Right lung (tissue), 10 donors: ENCODE measurements at places on chromosomes 3 and 15. TPM values are rescaled to one million over a fixed set of nuclear protein-coding genes. Genes with fewer than 3 reads are reported as not detected.

SOX14 gene
- polyA plus RNA-seq: not detected

TGM5 gene
- polyA plus RNA-seq: not detected

SFMBT1 gene
- polyA plus RNA-seq: 10.9 TPM

CRYGS gene
- polyA plus RNA-seq: 8.0 TPM

AGBL1 gene
- polyA plus RNA-seq: 0.06 TPM

FEZF2 gene
- polyA plus RNA-seq: not detected

IDH2 gene
- polyA plus RNA-seq: 115 TPM

ALDH1A2 gene
- polyA plus RNA-seq: 40.8 TPM

DVL3 gene
- 69.5 TPM for polyA plus RNA-seq

SPSB4 gene
- polyA plus RNA-seq: 6.5 TPM

MORC1 gene
- not detected for polyA plus RNA-seq

CIDEC gene
- 0.21 TPM for polyA plus RNA-seq

LIPH gene
- polyA plus RNA-seq: 2.2 TPM

DNA sequence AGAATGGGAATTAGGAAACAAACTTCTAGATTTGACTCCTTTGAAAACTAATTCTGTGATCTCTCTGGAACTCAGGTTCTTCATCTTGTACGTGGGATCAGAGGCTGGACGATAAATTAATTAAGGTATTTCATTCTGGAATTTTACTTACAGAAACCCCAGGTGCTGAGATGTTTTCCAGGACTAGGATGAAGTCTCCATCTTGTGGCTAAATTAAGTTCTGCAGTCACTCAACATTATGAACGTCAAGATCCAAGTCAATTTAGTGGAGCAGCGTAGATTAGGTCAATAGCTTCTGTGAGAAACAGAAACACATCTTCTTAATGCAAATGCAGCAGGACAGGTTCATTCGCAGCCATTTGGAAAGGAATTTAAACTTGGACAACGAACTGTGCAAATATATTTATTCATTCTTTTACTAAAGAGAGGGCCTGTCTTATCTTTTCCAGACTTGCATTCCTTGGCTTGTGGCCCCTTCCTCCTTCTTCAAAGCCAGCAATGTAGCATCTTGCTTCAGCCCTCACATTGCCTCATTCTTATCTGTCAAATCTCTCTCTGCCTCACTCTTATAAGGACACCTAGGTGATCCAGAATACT lies 26.7 kb upstream of the TMC3 start:
- no peak for DNase-seq

DNA sequence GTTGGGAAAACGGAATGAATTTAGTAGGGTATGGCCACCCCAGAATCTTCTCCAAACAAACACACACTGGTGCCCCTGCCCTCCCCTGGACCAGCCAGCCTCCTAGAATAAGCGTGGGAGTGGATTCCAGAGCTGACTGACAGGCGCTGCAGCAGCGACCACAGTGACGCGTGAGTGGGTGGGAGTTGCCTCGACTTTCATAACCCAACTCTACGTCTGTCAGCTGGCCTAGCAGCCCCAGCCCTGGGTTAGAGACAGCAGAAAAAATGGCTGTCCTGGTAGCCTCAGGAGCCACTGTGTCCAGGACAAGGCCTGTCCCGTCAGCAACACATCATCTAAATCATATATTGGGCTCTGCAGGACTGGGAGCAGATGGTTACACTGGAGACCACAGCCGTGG lies 10.0 kb downstream of the PLA2G4B start:
- no peak for DNase-seq

- no peak for DNase-seq
Measured at GRCh38 chr15:57129064-57129463, 210.6 kb downstream of the TCF12 start.

GRCh38 chr3:48426401-48426909 lies 3.4 kb downstream of the PLXNB1 start:
- no peak for DNase-seq

DNA sequence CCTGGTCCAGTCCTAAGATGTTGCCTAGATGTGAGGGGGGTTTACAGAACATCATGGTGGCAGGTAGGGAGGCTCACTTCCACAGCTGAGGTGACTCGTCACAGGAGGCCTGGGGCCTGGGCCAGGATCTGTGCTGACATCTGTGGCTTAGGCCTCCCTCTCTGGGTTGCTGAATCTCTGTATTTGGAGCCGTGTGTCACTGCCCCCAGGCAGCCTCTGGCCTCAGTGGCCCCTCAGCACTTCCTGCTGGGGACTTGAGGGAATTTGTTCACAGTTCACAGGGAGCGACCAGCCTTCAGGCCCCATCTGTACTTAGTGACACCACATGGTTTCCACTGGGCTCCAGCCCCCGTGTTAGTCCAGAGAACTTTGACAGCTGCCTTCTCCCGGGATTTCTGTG lies 41.7 kb upstream of the ADAMTSL3 start:
- DNase-seq: no peak

DNA sequence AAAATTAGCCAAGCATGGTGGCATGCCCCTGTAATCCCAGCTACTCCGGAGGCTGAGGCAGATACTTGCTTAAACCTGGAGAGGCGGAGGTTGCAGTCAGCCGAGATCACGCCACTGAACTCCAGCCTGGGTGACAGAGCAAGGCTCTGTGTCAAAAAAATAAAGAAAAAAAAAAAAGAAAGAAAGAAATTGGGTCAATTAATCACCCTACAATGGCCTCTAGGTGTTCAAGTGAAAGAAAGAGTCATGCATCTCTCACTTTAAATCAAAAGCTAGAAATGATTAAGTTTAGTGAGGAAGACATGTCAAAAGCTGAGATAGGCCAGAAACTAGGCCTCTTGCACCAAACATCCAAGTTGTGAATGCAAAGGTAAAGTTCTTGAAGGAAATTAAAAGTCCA lies 44.9 kb upstream of the GSK3B start:
- no peak for DNase-seq

GRCh38 chr3:60262546-60262945 lies 988.7 kb downstream of the FHIT start:
- no peak for DNase-seq

DNA sequence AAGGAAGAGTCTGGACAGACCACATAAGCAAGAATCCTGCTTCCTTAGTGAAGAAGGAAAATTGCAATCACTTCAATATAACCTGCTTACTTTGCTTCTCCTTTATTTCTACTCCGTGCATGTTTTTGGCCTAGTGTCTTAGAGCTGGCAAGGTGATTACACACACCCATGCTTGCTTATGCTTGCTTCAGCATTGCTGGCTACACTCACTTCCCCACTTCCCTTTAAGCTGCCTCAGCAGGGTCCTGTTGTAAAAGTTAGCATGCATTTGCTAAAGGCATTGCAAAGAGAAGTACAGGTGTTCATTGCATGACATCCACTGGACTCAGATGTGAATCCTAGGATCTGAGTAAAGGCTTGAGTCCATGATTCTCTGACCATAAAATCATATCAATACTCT lies 47.5 kb upstream of the STT3B start:
- no peak for DNase-seq

DNA sequence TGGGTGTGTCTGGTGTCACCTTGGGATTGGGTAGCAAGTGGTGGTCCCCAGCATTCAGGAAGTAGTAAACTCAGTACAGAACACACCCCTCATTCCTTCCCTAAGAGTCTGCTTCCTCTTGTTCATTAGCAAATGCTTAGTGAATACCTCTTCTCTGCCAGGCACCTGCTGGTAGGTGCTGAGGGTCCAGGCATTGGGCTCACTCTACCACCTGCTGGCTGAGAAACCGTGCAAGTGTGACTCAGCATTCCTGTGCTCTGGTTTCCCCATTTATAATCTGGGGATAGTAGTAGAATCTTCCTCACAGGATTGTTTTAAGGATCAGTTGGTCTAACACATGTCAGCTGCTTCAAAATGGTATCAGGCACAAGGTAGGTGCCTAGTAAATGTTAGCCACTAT lies 4.8 kb downstream of the SHF start:
- DNase-seq: no peak

- DNase-seq: no peak
Measured at GRCh38 chr3:71854706-71855105, 69.8 kb upstream of the PROK2 start.

DNA sequence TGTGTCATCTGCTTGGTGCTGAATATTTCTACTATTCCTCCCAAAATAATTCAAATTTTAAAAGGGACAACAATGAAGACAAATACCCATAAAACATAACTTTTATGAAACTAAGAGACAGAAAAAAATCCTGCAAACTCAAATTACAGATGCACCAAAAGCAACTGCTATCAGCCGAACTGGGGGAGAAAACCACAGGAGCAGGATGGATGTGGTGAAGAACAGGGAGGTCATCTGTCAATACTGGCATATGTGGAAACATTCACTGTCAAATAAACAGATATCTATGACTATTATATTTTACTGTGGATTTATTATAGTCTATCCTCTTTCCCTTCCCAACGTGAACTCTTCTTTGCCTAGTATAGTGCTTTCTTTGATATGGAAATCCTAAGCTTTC lies 53.3 kb upstream of the CPOX start:
- no peak for DNase-seq

DNA sequence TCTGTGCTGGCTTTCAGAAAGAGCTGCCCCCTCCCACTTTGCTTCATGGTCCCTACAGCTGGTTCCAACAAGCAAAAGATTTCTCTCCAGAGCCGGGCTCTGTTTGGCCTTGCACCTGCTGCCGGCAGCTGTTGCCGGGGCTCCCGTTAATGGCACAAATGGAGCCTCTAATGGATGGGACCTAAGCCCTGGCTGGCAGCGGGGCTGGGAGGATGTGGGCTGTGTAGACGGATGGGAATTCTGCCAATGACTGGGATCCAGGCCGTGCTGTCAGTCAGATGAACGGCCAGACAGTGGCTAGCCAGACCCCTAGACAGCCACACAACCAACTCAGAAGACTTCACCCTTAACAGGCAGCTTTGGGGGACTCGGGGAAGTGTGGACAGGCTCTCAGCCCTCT lies 88.0 kb downstream of the RPLP1 start:
- DNase-seq: no peak

GRCh38 chr15:99606646-99607045 lies 40.9 kb downstream of the MEF2A start:
- no peak for DNase-seq

GRCh38 chr15:61081027-61081322 lies 148.1 kb downstream of the RORA start:
- no peak for DNase-seq
